ENCODE measurements at places on chromosomes 4 and X. TPM values are rescaled to one million over a fixed set of nuclear protein-coding genes. Genes with fewer than 3 reads are reported as not detected.

Gene PLA2G12A
- 38.6 TPM for total RNA-seq

GRCh38 chr4:60579335-60579734, 620.8 kb upstream of the ADGRL3 start:
- no peaks in the 10 kb centered on the region for H3K27me3 ChIP-seq
- peaks cover 4% of the 10 kb centered on the region for H3K4me1 ChIP-seq
- DNase-seq, result no peak
- H3K36me3 ChIP-seq, result no peaks in the 10 kb centered on the region
- H3K27ac ChIP-seq, result no peak overlapping the region

DNA sequence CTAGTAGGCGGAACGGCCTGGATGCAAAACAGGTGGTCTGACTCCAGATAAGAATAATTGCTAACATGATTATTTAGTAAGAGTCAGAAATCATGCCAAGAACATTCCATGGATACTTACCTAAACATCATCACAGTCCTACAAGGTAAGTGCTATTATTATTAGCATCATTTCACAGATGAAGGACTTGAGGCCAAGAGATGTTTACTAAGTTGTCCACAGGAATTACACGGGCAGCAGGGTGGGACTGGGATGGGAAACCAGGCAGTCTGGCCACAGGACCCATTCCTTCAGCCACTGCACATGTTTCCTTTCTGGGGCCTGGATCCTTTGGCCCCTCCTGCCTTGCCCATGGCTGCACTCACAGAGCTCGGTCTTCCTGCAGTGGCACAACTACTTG, 48.3 kb downstream of the ANAPC4 start:
- H3K4me3 ChIP-seq, result no peak overlapping the region
- no peak for DNase-seq
- H3K36me3 ChIP-seq, result peaks cover 3% of the 10 kb centered on the region
- no peaks in the 10 kb centered on the region for H3K4me1 ChIP-seq
- H3K27ac ChIP-seq, result no peak overlapping the region
- no peaks in the 10 kb centered on the region for H3K27me3 ChIP-seq

Gene ANXA3
- total RNA-seq, result 0.97 TPM

Gene PPARGC1A
- 10.2 TPM for total RNA-seq

DNA sequence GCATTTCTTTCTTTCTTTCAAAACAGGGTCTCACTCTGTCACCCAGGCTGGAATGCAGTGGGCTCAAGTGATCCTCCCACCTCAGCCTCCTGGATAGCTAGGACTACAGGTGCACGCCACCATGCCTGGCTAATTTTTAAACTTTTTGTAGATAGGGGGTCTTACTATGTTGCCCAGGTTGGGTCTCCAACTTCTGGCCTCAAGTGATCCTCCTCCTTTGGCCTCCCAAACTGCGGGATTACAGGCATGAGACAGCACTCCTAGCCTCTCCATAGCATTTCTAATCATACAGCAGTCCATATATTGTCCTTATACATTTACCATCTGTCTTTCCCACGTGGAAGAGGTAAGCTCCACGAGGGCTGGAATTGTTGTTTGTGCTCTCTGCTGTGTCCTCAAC, 2.0 kb upstream of the FHIP1A start:
- peaks cover 17% of the 10 kb centered on the region for H3K4me1 ChIP-seq
- no peak for DNase-seq
- no peaks in the 10 kb centered on the region for H3K36me3 ChIP-seq

Gene YIPF7
- total RNA-seq, result not detected
